Natural killer cell treated with Interleukin-12 subunit alpha and Interleukin-12 subunit beta and Interleukin-15 and Interleukin-18, amount 100 ng/mL, for 72 hours (primary cell): ENCODE measurements at places on chromosomes 3 and 15.

DNA sequence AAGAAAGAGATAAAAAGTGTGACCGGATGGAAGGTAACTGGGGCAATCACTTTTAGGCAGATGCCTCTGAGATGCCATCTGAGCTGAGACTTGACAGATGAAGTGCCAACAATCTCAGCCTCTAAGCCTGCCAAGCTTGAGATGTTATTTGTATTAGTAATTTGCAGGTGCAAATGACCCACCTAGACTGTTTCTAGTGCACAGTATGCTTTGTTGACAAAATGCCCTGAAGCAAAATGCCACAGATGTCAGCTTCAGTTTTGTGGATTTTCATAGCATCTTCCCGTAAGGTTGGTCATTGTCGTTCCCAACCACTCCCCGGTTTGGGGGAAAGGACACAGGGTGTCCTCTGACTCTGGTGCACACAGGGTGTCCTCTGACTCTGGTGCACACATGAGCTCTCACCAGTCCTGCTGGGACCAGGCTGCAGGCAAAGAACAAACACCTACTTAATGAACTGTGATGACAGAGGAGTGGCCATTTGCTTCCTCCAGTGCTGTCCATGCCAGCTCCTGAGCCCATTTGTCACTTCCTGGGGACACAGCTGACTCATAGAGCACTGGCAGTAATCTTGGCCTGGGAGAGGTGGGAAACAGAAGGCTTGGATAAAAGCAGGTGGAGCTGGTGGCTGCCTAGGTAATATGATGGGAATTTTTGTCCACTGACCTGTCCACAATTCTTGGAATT lies 16.7 kb upstream of the PPP1R2 start:
- no peak for DNase-seq

DNA sequence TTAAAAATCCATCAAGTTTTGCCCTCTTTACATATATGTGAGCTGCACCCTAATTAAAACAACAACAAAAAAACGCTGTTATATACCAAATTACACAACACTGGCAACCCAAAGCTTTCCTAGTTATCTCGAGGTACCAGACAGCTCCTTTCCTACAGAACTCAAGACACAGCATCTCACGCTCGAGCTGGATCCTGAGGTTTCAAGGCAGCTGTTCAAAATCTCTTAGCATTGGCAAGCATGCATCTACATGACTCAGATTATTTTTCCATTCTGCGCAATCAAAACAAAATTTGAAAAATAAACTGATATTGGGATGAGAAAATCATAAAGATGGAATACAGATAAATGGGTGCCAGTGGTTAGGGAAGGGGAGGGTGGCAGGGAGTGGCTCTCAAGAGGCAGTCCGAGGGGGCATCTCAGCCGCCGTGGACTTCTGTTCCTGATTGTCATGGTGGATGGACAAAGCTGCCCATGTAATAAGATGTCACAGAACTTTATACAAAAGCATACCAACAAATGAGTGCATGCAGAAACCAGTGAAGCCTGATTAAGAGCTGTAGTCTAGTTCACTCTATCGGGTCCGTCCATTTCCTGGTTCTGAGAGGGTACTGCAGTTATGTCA lies 91.5 kb downstream of the ADAMTS17 start:
- no peak for DNase-seq

DNA sequence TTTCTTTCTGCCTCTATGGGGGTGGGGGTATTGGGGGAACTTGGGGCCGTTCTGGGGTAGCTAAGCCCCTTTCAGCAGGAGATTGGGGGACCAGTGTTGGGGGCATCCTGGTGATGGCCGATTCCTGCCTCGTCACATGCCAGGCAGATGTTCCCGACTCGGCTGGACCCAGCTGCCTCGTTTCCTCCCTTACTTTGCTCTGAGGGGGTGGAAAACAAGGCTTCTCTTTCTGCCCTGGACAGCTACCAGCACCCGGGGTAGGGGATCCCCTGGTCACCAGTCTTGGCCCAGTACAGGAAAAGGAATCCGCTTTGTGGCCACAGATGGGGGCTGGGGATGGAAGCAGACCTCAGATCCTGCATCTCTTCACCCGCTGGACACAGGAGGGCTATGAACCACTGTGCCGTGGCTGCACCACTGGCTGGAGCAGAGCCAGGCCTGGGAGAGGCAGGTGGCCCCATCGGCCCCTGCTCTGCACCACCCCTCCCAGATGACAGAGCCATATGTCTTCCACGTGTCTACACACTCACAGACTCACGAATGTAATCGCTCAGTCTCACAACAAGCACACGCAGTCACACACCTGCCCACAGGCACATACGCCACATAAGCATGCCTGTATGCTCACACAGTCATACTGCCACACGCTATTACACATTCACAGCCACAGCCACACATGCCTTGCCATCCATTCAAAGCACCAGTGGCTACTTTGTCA lies 12.4 kb downstream of the SNX33 start:
- no peak for DNase-seq

DNA sequence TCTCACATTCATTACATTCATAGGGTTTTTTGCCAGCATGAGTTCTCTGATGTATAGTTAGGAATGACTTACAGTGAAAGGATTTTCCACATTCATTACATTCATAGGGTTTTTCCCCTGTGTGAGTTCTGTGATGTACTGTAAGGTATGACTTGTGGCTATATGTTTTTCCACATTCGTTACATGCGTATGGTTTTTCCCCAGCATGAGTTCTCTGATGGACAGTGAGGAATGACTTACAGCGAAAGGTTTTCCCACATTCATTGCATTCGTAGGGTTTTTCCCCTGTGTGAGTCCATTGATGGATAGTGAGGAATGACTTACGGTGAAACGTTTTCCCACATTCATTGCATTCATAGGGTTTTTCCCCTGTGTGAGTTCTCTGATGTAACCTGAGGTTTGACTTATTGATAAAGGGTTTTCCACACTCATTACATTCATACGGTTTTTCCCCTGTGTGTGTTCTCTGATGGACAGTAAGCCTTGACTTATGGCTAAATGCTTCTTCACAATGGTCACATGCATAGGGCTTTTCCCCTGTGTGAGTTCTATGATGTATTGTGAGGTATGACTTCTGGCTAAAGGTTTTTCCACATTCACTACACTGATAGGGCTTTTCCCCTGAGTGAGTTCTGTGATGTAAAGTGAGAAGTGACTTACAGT lies 47.4 kb downstream of the ZNF717 start:
- DNase-seq = no peak

DNA sequence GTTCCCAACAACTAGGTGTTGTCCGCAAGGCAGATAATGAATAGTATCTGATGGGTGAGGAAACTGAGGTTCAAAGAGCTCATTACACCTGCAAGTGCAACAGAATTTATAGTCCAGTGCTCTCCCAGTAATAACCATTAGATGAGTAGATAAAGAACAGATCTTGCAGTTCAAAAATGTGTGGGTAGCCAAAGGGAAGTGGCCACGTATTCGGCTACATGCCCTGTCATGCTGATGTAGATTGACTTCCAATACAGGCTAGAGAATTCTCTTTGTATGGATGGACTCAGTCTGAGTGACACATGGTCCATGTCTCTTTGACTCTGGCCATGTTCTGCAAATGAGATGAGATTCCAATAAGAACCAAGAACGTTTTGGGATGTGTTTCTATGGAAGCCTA lies 187.9 kb upstream of the LPP start:
- DNase-seq = no peak

GRCh38 chr3:74789111-74789510 lies 174.7 kb upstream of the CNTN3 start:
- no peak for DNase-seq
